ENCODE measurements at places on chromosomes 11 and 22.

DNA sequence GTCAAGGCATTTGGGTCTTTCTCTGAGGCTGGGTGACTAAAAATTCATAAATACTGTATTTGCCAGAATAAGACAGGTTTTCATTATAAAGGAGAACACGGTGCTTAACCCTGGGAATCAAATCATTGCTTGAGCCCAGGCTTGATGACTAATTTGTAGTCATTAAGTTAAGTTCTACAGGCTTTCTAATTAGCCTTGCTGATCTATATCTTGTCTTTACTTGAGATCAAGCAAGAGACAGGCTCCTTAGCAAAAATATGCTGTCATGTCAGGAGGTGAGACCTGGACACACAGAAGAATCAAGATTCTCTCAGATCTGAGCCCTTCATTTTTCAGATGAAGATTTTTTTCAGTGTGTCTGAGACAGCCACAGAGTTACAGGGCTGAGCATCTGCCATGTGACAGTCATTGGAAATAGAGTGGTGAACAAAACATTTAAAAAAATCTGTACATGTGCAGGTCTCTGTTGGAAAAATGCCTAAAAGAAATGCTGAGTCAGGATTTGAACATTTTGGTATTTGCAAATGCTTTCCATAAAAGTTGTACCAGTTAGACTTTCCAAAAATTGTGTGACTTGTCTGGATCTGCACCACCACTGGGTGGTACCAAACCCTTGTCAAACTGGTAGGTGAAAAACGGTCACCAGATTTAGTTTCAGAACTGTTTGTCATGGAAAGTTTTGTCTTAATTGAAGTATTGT lies 14.6 kb downstream of the ACAT1 start:
- no peak for DNase-seq

- DNase-seq = no peak
These were observed 132.4 kb upstream of the ZC3H12C start for GRCh38 chr11:109960831-109961230.

GRCh38 chr11:131829725-131830124 lies 459.3 kb downstream of the NTM start:
- DNase-seq = no peak

DNA sequence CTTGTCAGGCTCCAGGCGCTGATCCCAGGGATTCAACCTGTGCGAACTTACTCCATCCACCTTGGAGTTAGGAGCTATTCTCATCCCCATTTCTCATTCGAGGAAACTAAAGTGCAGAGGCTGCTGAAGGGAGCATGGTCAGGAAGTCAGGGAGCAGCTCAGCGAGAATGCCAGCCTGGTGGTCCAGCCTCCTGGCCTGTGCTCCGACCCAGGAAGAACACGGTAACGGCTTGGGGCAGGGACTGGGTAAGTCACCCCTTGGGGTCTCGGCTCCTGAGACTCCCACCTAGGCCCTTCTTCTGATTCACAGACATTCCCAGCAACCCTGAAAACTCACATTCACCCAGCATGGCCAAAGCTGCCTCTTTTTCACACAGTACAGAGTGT lies 132.8 kb downstream of the CRYBB2 start:
- DNase-seq = no peak

DNA sequence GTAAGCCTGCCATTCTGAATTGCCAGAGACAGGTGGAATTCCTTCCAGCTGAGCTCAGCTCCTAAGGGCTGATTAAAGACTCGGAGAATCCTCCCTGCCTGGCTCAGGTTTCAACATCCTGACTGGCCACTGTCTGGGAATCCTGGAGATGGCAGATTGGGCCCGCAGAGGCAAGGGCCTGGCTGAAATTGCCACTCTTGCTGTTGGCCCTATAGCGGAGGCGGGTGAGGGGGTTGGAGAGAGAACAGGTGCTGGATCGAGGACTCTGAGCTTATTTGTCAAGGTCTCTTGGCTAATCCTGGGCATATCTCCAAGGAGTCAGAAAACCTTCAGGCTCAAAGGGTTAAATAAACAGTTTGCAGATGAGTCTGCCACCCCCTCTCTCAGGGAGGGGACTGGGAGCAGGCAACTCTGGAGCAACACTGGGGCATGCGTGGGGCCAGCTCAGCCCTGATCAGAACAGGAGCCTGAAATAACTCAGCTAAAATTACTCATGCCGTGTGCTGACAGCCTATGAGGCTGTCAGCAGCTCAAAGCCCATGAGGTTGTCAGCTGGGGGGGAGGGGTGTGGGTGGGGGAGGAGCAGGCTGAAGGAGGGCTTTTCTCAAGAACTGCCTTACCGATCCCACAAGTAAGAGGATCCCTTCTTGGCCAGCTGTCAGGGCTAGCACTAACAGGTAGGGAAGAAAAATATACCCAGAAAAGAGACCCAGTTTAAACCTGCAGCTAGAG lies 14.7 kb upstream of the MFRP start:
- peak; percentile 22 for DNase-seq

- no peak for DNase-seq
These were observed 122.4 kb downstream of the ETS1 start for GRCh38 chr11:128464878-128465450.

- DNase-seq = no peak
These were observed 10.5 kb upstream of the EHD1 start for GRCh38 chr11:64888729-64889511.

- DNase-seq = no peak
These were observed 40.0 kb upstream of the TP53I11 start for GRCh38 chr11:44990665-44991064.

DNA sequence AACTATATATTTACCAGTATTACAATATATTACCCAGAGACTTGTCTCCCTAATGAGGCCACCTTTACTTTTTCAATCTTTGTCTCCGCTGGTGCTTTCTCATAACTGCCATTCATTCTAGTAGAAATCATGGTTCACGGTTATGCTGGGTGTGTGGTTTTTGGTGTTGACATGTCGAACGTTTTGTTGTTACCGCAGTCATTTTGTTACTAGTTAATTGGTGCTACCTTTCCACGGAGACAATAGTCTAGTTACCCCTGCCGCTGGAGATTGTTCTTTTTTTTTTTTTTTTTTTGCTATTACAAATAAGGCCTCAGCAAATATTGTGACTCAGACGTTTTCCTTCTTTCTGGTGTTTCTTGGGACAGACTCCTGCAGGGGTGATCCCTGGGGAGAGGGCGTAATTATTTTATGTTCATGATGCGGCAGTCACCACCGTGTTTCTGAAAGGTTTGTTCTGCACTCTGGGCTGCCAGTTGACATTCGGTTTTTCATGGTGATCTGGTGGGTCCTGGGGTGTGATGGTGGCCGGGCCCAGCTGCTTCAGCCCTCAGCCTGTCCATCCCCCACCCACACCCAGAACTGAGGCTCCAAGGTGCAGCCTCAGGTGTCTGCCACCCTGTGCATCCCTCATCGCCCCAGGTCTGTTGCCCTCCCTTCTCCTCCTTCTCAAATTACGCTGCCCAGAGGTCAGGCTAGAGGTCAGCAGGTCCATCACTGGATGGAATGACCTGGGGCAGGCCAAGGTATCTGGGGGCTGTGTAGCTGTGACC lies 28.6 kb downstream of the LRP5 start:
- no peak for DNase-seq

- DNase-seq = no peak
These were observed 48.5 kb upstream of the HSPA8 start for GRCh38 chr11:123110397-123110796.

DNA sequence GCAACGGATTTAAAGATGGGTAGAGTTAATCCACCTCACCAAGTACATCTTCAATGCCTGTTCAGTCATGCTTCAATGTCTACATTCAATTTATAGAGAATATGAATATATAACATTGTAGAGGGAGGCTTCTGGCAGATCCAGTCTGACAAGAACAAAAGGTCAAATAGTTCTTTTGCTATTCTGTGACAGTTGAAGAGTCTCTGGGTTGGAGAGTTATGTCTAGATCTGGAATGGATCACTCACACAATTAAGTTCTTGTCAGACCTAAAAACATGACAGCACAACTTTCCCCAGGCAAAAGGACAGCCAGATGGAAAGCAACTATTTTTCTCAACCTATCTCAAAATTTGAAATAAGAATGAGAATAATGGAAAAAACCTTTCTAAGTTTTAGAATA lies 15.3 kb upstream of the GAB2 start:
- no peak for DNase-seq

GRCh38 chr11:69013009-69013951 lies at the start of gene MRGPRF:
Gene MRGPRF (minus strand): TSS chr11:69013246. CDS start chr11:69009901, 3,345 bp downstream.
- no peak for DNase-seq

DNA sequence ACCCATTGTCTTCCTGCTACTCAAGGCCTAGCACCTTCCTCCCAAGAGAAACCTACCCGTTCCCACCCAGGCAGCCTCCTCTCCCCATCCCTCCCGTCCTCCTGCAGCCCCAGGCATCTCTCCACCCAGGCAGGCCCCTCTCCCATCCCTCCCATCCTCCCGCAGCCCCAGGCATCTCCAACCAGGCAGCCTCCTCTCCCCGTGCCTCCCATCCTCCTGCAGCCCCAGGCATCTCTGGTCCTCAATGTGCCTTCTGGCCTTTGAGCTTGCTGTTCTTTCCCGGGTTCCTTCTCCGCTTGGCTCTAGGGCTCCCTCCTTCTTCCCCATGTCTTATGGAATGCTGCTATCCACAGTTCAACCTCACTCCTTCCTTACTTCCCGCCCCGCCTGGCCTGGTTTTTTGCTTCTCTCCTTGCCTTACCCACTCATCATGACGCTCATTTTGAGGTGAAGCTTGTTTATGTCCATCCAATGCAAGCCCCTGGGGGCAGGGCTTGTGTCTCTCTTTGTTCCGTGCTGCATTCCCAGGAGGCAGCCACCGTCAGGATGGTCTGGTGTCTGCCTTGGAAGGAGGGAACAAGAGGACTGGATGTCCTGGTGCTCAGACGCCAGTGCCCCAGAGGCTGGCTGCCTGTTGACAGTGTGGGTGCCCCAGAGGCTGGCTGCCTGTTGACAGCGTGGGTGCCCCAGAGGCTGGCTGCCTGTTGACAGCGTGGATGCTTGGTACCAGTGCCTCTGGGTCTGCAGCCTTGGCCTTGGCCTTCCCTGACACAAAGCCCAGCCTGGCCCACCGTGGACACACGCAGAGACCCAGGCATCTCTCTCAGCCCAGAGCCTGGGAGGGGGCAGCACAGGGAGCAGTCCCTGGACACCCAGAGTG lies 815.7 kb downstream of the BRD1 start:
- DNase-seq = no peak

- no peak for DNase-seq
These were observed 91.2 kb downstream of the PIWIL4 start for GRCh38 chr11:94658386-94658785.

DNA sequence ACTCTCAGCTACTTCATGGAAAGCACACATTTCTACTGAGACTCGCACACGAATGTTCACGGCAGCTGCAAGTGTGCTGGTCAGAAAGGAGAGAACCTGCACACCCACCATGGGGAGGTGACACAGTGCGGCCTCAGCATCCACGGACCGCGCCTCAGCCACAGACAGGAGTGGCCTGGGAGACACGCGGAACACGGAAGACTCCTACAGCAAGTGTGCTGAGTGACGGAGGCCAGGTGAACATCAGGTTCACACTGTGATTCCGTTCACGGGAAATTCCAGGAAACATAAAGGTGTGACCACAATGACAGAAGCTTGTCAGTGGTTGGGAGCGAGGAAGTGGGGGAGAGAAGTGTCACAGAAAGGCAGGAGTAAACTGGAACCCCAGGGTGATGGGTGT lies 13.3 kb upstream of the MOB2 start:
- DNase-seq = no peak

DNA sequence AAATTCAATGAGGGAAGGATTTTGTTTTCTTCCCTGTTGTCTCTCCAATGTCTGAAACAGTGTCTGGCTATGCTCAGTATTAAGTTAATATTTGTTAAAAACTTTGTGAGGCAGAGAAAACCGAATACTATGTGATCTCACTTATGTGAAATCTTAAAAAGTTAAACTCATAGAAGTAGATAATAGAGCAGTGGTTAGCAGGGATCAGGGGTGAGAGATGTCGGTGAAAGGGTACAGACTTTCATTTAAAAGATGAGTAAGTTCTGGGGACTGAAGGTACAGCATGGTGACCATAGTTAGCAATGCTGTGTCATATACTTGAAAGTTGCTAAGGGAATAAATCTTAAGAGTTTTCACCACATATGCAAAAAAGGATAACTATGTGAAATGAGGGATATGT lies 244.6 kb downstream of the AASDHPPT start:
- DNase-seq = no peak

- no peak for DNase-seq
These were observed 40.4 kb downstream of the KMT2A start for GRCh38 chr11:118476676-118477075.

DNA sequence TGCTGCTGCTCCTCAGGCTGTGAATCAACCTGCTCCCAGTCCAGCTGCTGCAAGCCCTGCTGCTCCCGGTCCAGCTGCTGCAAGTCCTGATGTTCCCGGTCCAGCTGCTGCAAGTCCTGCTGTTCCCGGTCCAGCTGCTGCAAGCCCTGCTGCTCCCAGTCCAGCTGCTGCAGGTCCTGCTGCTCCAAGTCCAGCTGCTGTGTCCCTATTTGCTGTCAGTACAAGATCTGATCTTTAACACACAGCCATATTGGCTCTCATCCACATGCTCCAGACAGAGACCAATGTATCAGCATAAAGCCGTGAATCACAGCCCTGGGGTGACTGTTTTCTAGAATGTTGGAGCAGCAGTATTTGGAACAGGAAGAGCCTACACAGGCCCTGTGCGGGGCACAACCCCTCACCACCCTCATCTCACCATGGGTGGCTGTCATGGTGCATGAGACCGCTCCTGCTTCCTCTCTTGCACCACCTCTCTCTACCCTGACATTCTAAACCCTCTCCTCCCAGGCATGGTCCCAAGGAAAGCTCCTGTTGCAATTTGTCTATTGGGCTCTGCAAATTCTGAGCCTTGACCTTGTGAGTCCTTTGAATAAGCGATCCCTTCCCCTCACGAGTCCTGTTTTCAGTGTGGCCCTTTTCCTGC lies 3.5 kb downstream of the KRTAP5-10 start:
- DNase-seq = no peak

- no peak for DNase-seq
These were observed 109.2 kb downstream of the TSPAN18 start for GRCh38 chr11:44835938-44836337.

GRCh38 chr22:47372111-47372581 lies 609.7 kb downstream of the TBC1D22A start:
- DNase-seq = no peak

GRCh38 chr11:133957900-133958299 lies 1.1 kb upstream of the IGSF9B start:
- no peak for DNase-seq

GRCh38 chr22:35328472-35328885 lies 28.8 kb downstream of the TOM1 start:
- DNase-seq = no peak

GRCh38 chr22:26095256-26095956 lies 73.9 kb upstream of the SEZ6L start:
- no peak for DNase-seq

GRCh38 chr11:122491509-122491908 lies 164.0 kb upstream of the UBASH3B start:
- DNase-seq = no peak

- DNase-seq = no peak
These were observed 11.6 kb downstream of the TP53AIP1 start for GRCh38 chr11:128931066-128931465.

- DNase-seq = no peak
These were observed 66.0 kb upstream of the GRAMD1B start for GRCh38 chr11:123364080-123364479.

- no peak for DNase-seq
These were observed 57.6 kb downstream of the DLG2 start for GRCh38 chr11:85569525-85569924.

- no peak for DNase-seq
These were observed 5.2 kb downstream of the TMEM134 start for GRCh38 chr11:67463680-67464410.
